ENCODE measurements at places on chromosomes 3 and 15.

DNA sequence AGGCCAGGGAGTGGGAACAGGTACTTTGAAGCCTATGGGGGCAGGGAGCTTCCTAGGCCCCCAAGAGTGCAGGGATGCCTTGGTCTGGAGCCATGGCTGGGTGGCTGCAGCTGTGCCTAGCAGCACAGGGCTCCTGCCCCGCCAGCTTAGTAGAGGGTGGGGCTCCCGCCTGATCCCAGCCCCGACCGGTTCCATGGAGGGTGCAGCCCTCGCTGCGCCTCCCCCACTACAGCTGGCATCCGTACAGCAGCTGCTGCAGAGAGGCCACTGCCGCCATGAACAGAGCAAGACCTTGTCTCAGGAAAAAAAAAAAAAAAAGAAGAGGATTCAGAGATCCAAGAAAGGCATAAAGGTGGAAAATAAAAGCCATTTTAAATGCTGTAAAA is 277.2 kb downstream of the UBE2E2 start:
- DNase-seq = peak; percentile 75

DNA sequence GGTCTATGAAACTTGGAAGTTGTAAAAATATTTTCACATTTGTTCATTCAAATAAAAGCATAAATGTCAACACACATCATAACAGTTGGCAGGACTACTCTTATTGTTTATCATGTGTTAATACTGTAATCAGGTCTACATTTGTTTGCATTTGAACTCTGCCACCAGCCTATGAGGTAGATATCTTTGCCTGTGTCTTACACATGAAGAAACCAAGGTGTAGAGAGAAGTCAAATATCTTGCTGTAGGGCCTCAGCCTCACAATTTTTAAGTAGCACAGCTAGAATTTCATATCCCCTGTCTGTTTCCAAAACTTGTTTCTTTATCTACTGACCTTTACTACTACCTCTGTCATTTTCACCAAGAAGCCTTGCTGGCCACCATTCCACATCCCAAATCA is 161.9 kb downstream of the ZIC4 start:
- no peak for DNase-seq

- DNase-seq = no peak
Measured at GRCh38 chr3:10962481-10963036, 30.0 kb upstream of the SLC6A1 start.

GRCh38 chr3:76566211-76566534 is 473.7 kb upstream of the ROBO2 start:
- no peak for DNase-seq

GRCh38 chr15:33561407-33561806 is 250.6 kb downstream of the RYR3 start:
- no peak for DNase-seq

DNA sequence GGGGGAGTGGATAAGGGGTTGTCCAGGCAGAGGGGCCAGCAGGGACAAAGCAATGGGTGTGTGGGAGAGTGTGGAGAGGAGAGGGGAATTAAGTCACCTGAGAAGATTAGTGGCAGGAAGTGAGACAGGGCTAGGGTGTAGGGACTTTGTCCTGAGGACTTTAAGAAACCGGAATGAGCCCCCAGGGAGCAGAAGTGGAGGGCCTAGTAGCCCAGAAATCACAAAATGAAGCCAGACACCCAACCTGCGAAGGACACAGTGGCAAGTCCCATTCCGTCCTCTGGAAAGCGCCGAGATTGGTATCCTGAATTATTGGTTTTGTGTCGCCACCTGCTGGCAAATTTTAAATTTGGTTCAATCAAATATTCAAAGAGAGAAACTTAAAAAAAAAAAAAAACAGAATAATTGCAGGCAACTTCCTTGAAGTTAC is 78.0 kb upstream of the SLC25A36 start:
- no peak for DNase-seq

- DNase-seq = no peak
Measured at GRCh38 chr3:45486136-45486535, 97.8 kb downstream of the LARS2 start.

GRCh38 chr3:173395412-173396181 is 1.9 kb upstream of the NLGN1 start:
- DNase-seq = peak; percentile 81

- DNase-seq = no peak
Measured at GRCh38 chr3:16849795-16850194, 35.0 kb upstream of the PLCL2 start.

DNA sequence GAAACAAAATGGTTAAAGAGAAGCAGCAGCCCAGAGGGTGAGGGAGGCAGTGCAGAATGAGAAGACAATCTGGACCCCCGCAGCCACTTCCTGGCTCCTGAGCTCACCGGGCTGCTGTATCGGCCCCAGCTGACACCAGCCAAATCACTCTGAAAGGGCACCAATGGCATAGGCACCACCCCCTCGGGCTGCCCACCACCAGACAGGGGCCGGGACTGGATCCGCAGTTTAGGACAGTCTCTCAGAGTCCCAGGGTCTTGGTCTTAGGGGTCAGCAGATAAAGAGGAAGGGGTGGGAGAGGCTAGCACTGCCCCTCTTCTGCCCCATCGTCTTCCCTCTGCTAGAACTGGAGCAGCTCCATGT is 17.9 kb upstream of the EHD4 start:
- no peak for DNase-seq

- DNase-seq = no peak
Measured at GRCh38 chr3:45865563-45865962, 20.8 kb upstream of the CCR9 start.

- DNase-seq = no peak
Measured at GRCh38 chr15:63350178-63350621, 31.4 kb downstream of the CA12 start.

DNA sequence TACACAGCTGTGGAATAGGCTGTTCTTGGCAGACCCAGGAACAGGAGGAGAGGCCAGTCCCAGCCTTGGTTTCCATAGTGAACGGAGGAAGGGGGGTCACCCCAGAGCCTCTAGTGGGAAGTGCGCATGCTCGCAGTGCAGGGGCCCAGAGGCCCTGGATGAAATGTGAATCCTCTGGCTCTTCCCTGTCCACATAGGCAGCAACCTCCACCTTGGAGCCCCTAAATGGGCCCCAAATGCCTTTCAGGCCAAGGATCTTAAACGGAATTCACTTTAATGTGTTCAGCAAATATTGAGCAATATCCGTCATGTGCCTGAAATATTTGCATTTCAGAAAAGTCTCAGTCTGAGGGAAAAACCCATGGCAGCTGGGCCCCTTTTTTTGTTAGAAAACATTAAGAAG is 3.3 kb upstream of the NDN start:
- DNase-seq = peak; percentile 47

DNA sequence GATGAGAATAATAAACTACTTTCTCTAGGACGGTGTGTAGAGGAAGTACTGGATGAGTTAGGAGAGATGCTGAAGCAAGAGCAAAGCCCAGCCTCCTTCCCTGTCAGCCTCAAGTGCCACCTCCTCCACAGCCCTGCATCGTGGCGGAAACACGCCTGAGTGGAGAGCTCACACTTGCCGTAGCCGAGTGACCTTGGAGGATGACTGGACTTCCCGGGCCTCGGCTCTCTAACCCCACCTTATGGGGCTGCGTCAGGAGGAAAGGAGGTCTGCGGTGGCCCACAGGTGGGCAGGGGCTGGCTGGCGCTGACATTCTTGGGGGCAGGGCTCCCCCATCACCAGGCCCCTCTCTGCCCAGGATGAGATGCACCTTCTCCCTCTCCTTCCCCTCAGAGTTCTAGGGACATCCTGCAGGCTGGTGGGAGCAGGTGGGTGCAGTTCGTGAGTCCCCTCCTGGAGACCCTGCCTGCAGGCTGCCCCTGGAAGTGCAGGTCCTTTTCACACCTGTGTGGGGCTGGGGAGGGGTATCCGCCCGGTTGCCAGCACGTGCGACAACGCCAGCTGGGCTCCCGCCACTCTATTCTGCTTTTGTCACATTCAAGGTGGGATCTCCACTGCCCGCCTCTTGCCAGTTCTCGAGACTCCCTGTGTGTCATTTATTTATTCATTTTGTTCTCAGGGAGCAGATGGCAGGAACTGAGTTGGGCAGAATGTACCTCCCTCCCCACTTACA is 175.2 kb downstream of the MEGF11 start:
- DNase-seq = no peak

DNA sequence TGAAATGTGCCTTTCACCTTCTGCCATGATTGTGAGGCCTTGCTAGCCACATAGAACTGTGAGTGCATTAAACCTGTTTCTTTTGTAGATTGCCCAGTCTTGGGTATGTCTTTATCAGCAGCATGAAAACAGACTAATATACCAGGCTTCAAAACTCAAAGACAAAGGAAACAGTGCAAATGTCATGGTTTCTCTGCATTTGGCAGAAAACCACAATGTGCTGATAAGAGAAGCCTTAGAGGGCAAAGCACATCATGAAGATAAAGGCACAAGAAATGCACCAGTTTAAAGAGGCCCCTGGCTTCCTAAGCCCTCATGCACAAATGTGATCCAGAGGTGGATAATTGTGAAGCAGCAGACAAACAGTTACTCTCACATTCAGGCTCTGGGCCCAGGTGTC is 259.2 kb downstream of the CPNE4 start:
- DNase-seq = no peak

- DNase-seq = no peak
Measured at GRCh38 chr15:86654501-86654900, 574.8 kb downstream of the AGBL1 start.

DNA sequence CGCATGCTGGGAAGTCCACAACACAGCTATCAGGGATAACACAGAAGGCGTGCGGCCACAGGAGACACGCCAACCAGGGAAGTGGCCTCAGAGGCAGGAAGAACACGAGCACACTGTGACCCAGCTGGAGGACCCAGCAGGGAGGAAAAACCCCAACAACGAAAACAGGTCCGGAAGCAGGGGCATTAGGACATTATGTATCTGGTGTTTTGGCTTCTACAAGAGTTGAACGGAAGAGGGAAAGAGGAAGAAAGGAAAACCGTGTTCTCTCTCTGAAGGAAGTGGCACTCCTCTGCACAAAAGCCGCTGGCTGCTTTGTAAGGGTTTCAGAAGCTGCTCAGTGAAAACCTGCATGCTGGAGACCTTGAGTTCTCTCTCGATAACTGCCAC is 61.8 kb downstream of the HACD2 start:
- DNase-seq = no peak

GRCh38 chr3:143070977-143071551 is 48.5 kb upstream of the CHST2 start:
- DNase-seq = no peak

- DNase-seq = no peak
Measured at GRCh38 chr3:55013145-55013925, 85.5 kb upstream of the LRTM1 start.

DNA sequence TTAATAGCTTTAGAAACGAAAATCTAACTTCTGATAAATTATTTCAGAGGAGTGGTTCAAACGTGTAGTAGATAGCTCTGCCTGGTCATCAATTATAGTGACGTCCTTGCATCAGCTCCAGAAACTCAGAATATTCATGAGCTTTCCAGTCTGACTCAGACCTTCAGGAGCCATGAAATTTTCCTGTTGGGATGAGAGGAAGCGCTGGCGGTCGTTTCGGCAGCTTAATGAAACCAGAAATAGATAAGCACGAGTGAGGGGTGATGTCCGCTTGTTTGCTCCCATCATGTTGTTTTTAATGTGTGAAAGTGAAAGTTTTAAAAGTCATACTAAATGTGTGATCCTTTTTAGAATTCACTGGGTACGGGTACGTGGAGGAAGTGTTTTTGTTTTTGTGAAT is 141.1 kb downstream of the PGPEP1L start:
- no peak for DNase-seq

- no peak for DNase-seq
Measured at GRCh38 chr15:89149501-89150101, 61.3 kb downstream of the ABHD2 start.

- no peak for DNase-seq
Measured at GRCh38 chr3:122948408-122948807, 79.2 kb downstream of the SEMA5B start.

Measured in anterior cingulate cortex (tissue), 58 donors.